ENCODE measurements at places on chromosomes 4 and X.

- no peak for DNase-seq
Measured at GRCh38 chr4:189765736-189766135, 174.9 kb upstream of the FRG1 start.

DNA sequence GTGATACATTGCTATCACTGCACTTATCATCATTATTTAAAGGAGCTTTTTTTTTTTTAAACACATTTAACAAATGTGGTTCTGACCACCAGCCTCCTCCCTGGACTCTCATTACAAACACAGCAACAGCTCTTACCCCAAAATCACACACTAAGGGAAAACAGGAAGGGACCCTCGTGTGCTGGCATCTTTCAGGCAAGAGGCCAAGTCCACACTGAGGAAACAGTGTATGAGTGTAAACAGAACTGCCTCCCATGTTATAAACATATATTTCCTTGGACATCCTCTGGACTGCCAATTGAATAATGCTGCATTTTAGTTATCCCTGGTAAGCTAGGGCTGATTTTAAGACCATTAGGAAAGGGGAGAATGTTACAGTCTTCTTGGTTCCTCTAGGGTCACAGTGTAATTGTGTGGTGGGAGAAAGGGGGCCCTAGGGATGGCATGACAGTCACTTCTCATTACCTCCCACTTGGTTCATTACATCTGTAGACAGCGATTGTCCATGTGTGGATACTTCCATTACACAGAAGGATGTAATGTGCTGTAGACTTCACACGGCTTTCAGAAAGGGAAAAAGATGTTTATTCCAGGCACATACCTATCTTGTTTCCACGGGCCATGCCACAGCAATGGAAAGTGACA lies 244.6 kb upstream of the TET2 start:
- DNase-seq, result no peak

DNA sequence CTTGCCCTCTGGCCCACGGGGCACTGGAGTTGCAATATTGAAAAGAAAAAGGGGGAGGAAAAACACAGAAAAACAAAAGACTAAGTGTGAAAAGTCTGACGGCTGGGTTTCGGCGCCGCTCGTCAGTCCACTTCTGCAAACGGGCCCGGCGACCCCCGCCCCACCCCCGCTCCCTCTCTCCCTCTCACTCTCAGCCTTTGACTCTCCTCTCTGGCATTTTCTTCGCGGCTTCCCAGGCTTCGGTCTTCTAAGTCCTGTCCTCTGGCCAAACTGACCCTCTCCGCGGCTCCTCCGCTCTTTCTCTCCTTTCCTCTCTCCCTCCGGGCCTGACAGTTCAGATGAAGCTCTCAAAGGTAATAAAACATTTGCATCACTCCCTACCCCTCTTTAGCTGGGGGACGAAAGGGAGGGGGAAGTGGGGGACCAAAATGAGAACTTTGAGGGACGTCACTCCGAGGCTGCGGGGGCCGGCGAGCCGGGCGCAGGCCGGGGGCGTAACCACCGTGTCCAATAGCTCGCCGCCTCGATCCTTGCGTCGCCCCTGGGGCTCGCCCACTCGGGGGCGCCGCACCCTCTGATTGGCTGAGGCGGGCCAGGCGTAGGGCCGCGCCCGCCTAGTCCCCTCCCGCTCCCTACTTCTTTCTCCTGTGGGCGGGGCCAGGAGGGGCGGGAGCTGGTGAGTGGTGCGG lies at the start of gene NKX6-1:
NKX6-1 (minus strand) TSS at position 358 of the 689 bp plus-strand sequence. CDS start 1,064 bp downstream, outside the sequence.
- DNase-seq, result no peak

GRCh38 chrX:153668423-153669173 lies 5.0 kb downstream of the PNCK start:
- DNase-seq, result no peak

DNA sequence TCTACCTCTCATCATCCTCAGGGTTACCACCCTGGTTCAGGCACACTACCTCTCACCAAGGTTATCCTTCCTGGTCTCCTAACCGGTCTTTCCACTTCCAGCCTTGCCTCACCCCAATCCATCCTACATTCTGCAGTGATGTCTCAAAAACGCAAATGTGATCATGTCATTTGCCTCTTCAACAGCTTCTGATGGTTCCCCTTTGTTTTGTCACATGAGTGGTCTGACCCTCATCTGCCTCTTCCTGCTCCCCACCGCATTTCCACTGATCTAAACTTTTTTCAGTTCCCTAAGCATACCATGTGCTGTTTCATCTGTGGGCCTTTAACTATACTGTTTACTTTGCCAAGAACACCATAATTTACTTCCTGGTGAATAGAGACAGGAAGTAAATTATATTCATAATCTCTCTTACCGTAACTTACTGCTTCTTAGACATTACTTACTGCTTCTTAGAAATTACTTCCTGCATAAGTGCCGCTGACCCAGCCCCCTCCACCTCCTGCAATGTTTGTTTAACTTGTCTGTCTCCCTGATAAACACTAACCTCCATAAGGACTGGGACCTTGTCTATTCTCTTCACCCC lies 27.1 kb upstream of the NSUN7 start:
- DNase-seq, result no peak

- DNase-seq, result no peak
Measured at GRCh38 chr4:83340692-83341343, 6.2 kb upstream of the HPSE start.

DNA sequence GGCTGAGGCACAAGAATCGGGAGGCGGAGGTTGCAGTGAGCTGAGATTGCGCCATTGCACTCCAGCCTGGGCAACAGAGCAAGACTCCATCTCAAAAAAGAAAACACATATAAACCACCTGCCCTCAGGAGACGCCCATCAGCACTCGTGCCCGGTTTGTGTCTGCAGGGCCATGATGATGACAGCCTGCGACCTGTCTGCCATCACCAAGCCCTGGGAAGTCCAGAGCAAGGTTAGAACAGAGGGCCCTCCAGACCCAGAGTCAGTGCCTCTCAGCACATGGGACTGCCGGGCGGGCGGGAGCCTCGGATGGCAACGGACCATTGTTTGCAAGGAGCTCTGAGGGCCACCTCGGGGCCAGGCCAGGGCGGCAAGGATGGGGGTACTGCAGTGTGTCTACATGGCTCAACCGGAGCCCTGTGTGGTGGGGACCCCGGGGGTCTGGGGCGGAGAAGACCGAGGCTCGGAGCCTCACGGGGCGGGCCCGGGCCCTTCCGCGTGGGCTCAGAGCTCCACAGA lies 9.3 kb downstream of the ATP5ME start:
- no peak for DNase-seq

DNA sequence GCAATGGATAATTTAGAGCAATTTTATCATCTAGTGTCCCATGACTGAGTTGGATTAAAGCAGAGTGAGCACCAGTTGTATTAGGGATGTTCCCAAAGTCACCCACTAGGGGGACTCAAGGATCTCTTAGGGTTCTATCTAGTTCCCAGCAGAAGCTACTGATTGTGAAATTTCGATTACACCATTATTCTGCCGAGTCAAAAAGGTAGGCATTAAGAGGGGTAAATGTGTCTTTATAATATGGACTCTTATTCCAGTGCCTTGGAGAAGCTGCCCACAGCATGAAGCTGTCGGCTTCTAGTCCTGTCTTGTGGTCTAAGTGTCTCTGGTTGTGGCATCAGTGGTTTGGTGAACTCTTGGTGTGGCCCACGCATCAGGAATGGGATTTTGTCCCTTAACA lies 53.3 kb downstream of the RGS12 start:
- DNase-seq, result no peak

DNA sequence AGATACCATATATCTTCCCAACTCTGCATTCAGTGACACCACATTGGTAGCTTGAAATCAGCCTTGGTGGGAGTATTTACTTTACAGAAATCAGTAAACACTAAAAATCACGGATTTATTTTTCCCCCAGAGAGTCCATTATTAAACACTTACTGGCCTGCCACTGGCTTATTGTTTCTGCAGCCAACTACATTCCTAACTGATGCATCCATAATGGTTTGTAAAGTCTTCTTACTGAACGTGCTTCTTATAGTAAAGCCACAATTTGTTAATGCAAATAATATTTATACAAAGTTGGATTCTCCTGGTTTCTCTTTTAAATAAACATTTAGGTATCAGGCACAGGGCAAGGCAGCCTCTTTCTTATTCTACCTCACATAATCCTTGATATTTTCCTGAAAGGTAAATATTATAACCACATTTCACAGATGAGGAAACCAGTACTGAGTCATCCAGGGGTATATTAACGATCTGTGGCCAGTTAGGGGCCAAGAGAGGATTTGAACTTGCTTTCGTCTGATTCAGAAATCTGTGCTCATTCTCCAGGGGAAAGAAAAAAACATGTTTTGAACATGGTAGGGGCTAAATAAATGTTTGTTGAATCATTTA lies 136.5 kb downstream of the RAB28 start:
- no peak for DNase-seq

DNA sequence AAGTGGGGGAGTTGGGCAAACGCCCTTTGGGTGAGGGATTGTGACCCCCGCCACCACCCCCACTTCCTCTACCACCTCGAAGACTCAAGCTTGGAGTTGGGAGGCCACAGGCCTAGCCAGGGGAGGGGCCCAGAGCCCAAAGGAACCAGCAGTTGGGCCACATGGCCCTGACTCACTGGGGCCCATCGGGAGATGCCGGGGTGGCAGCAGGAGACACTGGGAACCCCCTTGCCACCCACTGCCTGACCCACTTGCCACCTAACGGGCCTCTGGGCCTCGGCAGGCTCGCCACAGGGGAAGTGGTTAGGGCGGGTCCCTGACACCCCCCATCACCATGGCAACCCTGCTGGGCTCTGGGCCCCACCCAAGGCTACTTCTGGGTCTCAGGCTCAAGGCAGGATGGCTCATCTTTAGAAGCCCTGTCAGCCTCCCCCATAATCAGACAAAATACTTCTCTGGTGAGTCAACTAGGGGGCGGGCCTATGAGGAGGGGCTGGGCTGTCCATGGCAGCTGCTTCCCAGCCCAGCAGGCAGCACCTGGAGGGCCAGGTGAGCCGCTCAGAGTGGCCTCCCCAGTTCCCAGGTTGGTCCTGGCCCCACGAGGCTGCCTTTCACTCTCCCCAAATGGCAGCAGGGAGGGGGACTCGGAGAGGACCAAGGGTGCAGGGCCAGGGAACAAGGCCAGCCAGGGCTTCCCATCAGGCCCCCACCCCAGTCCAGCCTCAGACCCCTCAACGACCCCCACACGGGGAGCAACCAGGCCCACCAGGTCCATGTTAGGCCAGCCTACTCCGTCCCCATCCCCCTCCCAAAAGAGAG lies 5.6 kb downstream of the FLNA start:
- DNase-seq, result peak; percentile 77

DNA sequence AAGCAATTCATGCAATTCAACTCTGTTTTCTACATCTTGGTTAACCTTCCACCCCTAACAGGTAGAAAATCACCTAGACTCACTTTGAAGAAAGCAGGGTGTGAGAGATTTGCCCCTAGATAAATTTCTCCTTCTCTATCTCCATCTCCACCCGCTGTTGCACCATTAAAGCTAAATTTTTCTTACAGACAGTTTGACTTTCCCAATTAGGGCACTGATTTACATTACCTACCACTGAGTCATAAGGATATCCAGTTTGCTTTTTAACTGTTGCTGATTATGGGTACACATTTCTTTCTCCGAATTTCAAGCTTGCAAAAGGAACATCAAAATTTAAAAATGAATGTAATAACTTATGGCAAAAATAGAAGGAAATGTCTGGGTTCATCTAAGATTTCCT lies 13.0 kb downstream of the SLC7A11 start:
- no peak for DNase-seq

- DNase-seq, result no peak
Measured at GRCh38 chr4:157576671-157577217, 356.2 kb downstream of the GRIA2 start.

DNA sequence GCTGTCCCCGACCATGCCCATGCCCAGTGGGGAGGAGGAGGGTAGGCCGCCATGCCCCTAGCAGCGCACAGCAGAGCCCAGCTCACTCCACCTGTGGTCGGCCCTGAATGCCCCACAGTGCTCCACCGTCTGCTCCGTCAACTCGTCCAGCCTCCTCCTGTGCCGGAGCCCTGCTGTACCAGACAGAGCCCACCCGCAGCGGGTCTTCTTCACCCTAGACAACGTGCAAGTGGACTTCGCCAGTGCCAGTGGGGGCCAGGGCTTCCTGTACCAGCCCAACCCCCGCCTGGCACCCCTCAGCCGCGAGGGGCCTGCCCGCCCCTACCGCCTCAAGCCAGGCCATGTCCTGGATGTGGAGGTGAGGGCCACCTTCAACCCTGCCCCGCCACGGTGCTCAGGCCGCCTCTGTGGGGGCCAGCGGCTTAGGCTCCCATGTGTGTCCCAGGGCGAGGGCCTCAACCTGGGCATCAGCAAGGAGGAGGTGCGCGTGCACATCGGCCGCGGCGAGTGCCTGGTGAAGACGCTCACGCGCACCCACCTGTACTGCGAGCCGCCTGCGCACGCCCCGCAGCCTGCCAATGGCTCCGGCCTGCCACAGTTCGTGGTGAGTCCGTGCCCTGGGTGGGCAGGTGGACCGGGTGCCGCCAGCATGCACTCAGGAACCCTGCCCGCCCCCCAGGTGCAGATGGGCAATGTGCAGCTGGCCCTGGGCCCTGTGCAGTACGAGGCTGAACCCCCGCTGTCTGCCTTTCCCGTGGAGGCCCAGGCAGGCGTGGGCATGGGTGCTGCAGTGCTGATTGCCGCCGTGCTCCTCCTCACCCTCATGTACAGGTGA lies 6.9 kb upstream of the SRPK3 start:
- DNase-seq, result no peak

GRCh38 chr4:174999407-174999806 lies 81.2 kb downstream of the ADAM29 start:
- DNase-seq, result no peak

- DNase-seq, result no peak
Measured at GRCh38 chr4:19944251-19944650, 307.5 kb upstream of the SLIT2 start.

GRCh38 chr4:121189326-121190215 lies 25.4 kb upstream of the TNIP3 start:
- DNase-seq, result no peak

DNA sequence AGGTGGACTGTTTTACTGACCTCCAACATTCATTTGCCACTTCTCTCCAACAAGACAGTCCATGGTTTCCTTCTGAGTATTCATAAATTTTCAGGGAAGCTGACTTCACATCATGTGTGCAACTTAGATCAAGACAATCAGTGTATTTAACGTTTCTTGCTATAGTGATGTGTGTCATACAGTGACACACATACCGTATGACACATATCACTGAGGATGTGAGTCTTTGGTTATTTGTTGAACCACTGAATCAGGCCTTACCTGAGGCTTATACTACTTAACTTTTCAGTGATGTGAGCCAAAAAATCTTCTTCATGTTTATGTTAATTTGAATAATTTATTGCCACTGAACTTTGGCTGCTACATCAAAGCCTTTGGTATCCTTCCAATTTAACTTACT lies 166.8 kb downstream of the BMPR1B start:
- DNase-seq, result no peak

- DNase-seq, result no peak
Measured at GRCh38 chr4:101419336-101420135, 72.2 kb upstream of the PPP3CA start.

Measured in stimulated activated CD8-positive, alpha-beta memory T cell treated with anti-CD3 and anti-CD28 coated beads, Interleukin-15, amount 100 ng/mL, for 1 hour (primary cell).